ENCODE measurements at places on chromosomes 13 and 19. TPM values are rescaled to one million over a fixed set of nuclear protein-coding genes. Genes with fewer than 3 reads are reported as not detected.

MAP4K1 gene
- total RNA-seq = 2.5 TPM

LGALS7B gene
- total RNA-seq = not detected

SHISA7 gene
- total RNA-seq = 1.1 TPM

ADGRE2 gene
- total RNA-seq = 3.9 TPM

DNA sequence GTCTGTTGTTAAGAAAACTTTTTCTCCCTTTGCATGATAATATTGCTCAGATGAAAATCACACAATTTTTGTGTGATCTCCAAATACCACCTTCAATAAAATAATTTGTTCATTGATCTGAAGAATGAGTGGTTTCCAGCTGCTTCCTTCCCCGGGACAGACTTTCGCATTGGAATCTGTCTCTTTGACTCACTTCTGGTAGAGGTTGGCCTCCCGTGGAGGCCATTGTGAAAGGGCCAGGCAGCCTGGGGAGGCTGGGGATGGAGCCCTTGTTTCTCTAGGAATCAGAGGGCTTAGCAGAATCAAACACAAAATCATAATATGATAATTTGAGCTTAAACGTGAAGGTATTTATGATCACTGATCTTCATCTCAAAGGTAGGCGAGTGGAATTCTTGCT, 135.0 kb upstream of the ZNF536 start:
- no peak for DNase-seq

DNA sequence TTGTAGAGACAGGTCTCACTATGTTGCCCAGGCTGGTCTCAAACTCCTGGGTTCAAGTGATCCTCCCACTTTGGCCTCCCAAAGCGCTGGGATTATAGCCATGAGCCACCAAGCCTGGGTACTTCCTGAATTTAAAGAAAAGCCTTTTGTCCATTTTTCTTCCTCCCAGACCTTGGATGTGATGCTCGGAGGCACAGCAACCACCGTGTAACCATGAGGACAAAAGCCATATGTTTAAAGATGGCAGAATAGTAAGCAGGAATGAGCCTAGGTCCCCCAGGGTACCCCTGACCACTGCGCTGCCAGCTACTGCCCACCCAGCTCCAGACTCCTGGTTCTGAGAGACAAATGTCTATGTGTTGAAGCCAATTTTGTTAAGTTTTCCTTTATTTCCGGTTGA, 31.1 kb downstream of the ZC3H4 start:
- DNase-seq = no peak

- peak; percentile 52 for DNase-seq
Measured at GRCh38 chr19:40831502-40832430, 18.5 kb downstream of the CYP2A6 start.

- no peak for DNase-seq
Measured at GRCh38 chr13:71540098-71540497, 326.9 kb downstream of the DACH1 start.

GRCh38 chr19:51651216-51651846, 4.7 kb upstream of the SIGLEC14 start:
- DNase-seq = no peak

DNA sequence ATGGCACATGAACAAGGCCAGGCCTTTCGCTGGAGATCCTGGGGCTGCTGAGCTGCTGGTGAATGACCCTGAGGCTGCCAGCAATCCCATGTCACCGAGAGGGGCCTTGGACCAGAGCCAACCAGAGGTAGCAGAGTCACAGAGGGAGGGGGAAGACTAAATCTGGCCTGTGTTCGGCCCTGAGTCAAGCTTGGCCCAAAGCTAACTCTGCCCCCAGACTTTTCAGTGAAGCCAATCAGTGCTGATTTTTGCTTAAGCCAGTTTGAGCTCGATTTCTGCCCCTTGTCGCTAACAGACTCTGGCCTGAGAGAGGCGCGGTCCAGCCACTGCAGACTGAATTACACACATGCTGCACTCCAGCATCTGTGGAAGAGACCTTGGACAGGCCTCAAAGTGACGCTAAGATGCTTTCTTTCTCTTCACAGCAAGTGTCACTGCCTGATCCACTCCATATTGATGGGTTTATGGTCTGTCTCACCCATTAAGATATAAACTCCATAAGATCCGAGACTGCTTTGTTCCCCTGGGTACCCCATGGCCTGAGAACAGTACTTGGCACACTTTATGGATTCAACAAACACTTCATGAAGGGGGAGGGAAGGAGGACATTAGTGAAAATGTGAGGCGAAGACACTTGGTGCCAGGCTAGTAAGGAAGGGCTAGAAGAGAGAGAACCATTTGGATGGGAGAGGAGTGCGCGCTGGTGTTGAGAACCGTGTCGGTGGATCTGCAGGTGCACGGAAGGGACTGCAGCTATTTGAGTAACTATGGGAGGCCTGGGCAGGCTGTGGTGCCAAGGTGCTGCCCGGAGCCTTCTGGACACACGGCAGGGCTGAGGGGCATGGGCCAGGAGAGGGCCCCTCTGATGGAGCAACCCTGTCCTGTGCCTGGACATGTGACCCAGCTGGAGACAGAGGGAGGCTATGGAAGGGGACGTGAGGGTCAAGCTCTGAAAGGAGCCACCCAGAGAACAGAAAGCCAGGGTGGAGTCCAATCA, 17.6 kb downstream of the RANBP3 start:
- no peak for DNase-seq

DNA sequence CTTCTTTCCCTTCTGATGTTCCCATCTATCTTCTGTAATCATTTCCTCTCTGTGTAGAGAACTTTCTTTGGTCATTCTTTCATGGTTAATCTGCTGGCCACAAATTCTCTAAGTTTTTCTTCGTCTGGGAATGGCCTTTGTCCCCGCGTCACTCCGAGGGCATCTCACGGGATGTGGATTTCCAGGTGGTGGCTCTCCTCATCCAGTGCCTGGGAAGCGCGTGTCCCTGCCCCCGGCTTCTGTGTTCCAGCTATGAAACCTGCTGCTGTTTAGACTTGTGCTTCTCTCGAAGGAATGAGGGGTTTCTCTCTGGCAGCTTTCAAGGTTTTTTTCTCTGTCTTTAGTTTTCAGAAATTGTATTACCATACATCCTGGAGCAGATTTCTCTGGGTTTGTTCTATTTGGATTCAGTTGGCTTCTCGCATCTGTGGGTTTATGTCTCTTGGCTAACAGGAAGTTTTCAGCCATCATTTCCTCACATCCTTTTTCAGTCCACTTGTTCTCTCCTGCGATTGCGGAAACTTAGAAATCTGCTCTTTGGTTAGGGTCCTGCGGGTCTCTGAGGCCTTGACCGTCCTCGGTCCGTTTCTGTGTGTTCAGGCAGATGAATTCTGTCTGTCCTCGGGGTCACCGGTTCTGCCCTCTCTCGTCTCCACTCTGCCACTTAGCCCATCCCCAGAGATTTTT, 36.9 kb upstream of the DCUN1D2 start:
- DNase-seq = no peak

DNA sequence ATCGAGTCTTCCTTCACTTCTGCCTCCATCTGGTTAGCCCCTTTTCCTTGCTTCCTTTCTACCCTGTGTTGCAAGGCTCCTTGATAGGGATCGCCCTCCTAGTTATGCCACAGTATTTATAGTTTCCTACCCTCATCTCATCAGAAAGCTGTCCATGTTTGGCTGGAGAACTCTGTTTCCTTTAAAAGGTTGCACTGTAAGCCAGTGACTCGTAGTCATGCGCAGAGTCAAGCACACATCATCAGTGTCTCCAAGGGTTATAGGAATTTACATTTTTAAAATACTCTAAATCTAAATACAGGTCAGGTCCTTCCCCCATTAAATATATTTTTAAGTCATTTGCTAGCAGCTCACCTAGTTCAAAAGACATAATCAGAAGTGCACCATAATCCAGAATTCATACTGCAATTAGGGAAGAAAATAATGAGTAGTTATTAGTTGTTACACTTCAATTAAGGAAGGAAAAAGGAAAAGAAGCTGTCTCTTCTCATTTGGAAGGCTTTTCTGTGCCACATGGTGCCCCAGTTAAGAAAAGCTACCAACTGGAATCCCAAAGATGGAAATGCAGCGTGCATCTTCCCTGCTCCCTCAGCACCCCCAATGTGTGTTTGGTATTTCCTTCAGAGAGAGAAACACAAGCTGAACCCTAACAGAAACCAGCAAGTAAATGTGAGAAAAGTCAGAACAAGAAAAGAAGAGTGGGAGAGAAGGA, 81.0 kb downstream of the GPR12 start:
- no peak for DNase-seq

Measured in tibial nerve (tissue), 4 donors.